ENCODE measurements at places on chromosomes 13 and 19. TPM values are rescaled to one million over a fixed set of nuclear protein-coding genes. Genes with fewer than 3 reads are reported as not detected.
A peak's percentile ranks its signal among the peaks of the same experiment; 100 is the strongest.

The CAMSAP3 gene
- total RNA-seq: 0.23 TPM

The C19orf67 gene
- 0.75 TPM for total RNA-seq

The TPTE2 gene
- not detected for total RNA-seq

The CD209 gene
- total RNA-seq: not detected

GRCh38 chr19:29812080-29812880 is 489 bp downstream of the CCNE1 start:
- peaks cover 17% of the 10 kb centered on the region for H3K4me1 ChIP-seq
- H3K4me3 ChIP-seq: peak overlapping the region; percentile 85
- H3K36me3 ChIP-seq: peaks cover 33% of the 10 kb centered on the region
- H3K27ac ChIP-seq: peak overlapping the region; percentile 65

- peaks cover 5% of the 10 kb centered on the region for H3K27me3 ChIP-seq
- H3K27ac ChIP-seq: no peak overlapping the region
- no peak for DNase-seq
- no peaks in the 10 kb centered on the region for H3K36me3 ChIP-seq
- no peak overlapping the region for H3K4me3 ChIP-seq
- H3K4me1 ChIP-seq: peaks cover 15% of the 10 kb centered on the region
Observed at GRCh38 chr13:36858290-36858689, 39.3 kb downstream of the RFXAP start.

DNA sequence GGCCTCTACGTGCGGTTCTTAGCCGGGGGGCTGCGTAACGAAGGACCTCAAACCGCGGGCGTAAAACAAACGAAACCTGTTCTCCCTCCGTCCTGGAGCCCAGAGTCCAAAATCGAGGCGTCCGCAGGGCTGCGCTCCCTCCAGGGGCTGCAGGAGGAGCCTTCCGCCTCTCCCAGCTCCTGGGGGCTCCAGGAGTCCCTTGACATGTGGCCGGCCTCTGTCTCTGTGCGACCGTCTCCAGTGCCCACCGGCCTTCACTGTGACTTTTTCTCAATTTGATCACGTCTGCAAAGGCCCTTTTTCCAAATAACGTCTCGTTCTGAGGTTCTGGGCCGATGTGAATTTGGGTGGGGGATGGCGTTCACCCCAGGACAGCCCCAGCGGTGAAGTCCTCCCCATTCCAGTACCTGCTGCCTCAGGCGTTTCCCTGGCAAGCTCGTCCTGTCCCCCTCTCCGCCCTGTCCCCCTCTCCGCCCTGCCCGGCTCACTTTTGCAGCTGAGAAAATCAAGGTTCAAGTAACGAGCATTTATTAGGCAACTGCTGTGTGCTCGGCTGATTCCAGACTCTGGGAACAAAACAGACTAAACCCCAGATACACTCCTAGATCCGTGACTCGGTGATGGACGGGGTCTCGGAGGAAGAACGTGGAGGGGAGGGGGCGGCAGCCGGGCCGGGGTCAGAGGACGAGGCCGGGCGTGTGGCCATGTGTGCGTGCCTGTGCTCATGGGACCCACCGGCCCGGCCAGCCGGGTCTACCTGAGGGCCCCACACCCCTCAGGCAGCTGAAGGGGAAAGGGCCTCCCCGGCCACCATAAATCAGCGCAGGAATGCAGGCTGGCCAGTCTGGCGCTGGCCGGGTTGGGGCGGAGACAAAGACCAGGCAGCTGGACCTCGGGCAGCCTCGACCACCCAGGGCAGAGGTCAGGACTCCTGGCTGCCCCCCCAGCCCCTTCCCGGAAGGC is 28.1 kb upstream of the WDR18 start:
- H3K4me3 ChIP-seq: no peak overlapping the region
- H3K27ac ChIP-seq: no peak overlapping the region
- H3K36me3 ChIP-seq: no peaks in the 10 kb centered on the region
- H3K4me1 ChIP-seq: peaks cover 2% of the 10 kb centered on the region

GRCh38 chr13:59444210-59444857 is 719.4 kb downstream of the DIAPH3 start:
- no peak overlapping the region for H3K4me3 ChIP-seq
- H3K4me1 ChIP-seq: peaks cover 7% of the 10 kb centered on the region
- no peak overlapping the region for H3K27ac ChIP-seq

GRCh38 chr19:17335575-17335974 is 920 bp upstream of the ANO8 start:
- peaks cover 2% of the 10 kb centered on the region for H3K27me3 ChIP-seq
- peak overlapping the region; percentile 61 for H3K4me3 ChIP-seq
- DNase-seq: no peak
- peaks cover 15% of the 10 kb centered on the region for H3K4me1 ChIP-seq
- H3K27ac ChIP-seq: no peak overlapping the region

DNA sequence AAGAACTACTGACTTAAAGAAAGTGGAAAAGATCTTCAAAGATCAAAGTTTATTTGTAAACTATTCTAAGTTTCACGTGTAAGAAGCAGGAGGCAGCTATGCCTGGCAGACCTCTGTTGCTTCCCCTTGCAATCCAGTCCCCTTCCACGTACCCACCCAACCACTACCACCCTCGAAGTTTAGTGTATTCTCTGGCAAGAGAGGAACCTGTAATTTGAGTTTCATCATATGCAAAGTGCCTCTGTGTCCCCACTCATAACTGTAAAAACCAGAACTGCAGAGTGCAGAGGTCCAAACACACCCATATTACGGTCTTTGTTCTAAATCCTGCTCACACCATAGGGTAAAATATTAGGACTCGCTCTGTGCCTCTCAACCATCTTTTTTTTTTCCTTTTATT is 75.8 kb upstream of the FRY start:
- peaks cover 9% of the 10 kb centered on the region for H3K4me1 ChIP-seq
- H3K27me3 ChIP-seq: peaks cover 9% of the 10 kb centered on the region
- no peak overlapping the region for H3K27ac ChIP-seq
- no peak for DNase-seq

GRCh38 chr13:23741879-23742510 is 147.2 kb downstream of the MIPEP start:
- peaks cover 6% of the 10 kb centered on the region for H3K36me3 ChIP-seq
- H3K27ac ChIP-seq: no peak overlapping the region
- H3K27me3 ChIP-seq: peaks cover 17% of the 10 kb centered on the region
- H3K4me1 ChIP-seq: peaks cover 41% of the 10 kb centered on the region
- no peak for DNase-seq

- H3K4me1 ChIP-seq: no peaks in the 10 kb centered on the region
- H3K36me3 ChIP-seq: no peaks in the 10 kb centered on the region
- no peak overlapping the region for H3K27ac ChIP-seq
- DNase-seq: no peak
Observed at GRCh38 chr13:112160558-112160957, 93.6 kb downstream of the SOX1 start.

DNA sequence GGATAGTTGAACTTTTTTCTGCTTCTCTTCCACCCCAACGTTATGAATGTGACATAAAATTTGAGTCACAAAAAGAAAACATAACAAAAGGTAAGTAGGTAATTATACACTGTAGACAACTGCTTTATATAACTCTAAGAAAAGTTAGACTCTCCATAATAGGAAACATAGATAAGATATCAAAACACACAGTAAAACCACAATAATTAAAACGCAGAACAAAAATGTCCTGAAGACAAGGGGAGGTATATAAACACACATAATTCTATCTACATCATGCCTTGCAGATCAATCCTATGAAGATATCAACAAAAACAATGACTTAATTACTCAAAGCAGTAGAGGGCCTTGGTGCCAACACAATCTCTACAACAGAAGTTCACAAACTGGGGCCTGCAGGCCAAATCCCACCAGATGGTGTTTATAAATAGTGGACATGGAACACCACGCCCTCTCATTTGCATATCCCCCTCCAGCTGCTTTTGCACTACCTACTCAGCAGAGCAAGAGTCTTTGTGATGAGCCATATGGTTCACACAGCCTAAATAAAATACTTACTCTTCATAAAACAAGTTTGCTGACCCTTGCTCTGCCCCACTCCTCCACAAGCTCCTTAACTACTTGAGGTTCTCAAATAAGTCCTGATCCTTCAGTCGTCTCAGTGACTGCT is 254.7 kb downstream of the KLF12 start:
- H3K4me1 ChIP-seq: peaks cover 16% of the 10 kb centered on the region
- H3K4me3 ChIP-seq: no peak overlapping the region
- H3K27ac ChIP-seq: no peak overlapping the region
